ENCODE measurements at places on chromosomes 1 and 21.
A peak's percentile ranks its signal among the peaks of the same experiment; 100 is the strongest.

DNA sequence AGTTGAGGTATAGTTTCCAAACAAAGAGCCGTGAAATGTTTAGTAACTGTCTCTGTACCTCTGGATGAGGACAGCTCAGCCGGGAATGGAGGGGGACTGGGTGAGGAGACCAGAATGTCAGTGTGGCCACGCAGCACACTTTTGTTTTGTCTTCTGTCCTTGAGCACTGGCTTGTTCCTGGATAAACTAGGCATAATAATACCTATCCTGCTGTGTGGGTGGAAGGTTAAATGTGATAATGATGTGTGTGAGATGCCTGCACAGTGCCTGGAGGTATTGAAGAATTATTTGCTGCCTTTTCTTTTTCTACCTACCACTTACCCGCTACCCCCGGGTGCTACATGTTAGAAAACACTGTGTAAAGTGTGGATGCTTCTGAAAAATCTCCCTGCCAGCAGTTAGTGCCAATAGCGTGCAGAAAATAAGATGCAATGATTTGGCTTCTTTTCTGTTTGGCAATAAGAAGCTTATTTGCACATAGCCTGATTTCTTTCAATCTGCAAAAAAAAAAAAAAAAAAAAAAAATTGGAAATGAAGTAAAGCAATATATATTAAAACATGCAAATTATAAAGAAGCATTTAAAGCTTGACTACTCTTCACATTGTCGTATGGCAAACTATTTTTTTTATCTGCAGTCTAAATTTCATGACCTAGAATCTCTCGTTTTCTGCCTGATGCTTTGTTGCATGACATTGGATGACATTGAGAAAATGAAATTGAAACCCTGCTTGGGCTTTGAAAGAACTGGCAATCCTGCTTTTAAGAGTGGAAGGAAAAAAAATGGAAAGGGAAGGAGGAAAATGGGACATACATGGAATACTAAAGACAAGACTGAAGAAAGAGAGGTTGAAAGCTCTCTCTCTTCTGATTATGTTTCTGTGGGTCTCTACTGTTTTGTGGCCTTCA, 89.5 kb downstream of the DISC1 start:
- no peak for DNase-seq

DNA sequence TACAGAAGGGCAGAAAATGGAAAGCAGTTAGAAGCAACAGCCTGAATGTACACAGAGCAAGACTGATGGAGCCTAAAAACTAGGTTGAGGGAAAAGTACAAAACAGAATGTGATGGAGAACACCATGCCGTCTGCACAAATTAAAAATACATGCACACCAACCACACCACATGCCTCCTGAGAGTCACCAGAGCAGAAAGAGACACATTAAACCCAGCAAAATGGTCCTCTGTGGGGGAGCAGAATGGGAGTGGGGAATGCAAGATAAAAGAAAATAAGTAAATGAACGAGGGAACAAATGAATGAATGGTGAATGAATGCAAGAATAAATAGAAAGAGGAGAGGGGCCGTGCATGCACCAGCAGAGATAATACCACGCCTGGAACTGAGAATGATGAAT, 24.1 kb downstream of the PADI2 start:
- DNase-seq, result no peak

DNA sequence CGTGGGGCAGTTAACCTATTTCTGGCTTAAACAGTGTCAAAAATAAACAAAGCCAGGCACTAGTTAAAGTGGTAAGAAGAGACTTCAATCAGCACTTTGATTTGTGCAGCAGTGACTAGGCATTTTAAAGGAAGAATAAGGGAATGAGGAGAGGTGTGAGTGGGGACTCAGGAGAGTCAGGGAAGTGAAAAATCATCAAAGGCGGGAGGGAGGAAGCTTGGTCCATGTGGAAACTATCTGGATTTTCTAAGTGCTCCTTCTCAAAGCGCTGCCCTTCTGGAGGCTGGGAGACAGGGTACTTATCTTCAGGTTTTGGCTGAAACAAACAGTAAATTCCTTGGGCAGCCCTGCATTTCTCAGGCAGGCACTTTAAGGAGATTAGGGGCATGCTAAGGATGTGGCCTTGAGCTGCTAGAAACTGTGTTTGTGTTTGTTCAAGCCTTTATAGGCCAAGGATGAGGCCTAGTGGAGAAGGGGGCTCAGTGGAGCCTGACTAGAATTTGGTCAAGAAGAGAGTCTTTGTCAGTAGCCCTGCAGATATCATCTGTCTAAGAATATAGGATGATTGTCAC, 486.5 kb downstream of the SIPA1L2 start:
- DNase-seq, result peak; percentile 44

GRCh38 chr1:43387976-43388599, 1.5 kb downstream of the MED8 start:
- no peak for DNase-seq

- DNase-seq, result no peak
These were observed 776 bp upstream of the TNFRSF9 start for GRCh38 chr1:7941437-7941793.

DNA sequence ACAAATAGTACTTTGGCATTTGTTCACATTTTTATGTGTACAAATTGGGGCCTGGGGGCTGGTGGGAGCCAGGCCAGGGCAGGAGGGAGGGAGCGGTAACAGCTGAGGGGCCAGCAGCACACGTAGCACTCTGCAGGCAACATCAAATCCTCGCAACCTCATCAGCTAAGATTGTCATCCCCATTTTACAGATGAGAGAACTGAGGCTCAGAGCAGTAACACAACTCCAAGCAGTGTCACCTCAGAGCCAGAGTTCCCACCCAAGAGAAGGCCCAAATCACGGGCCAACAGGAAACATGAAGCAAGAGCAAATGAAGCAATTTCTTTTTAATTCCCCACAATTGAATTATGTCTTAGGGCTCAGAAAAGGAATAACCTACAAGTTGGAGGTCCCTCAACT, 14.1 kb downstream of the IFFO2 start:
- DNase-seq, result no peak

DNA sequence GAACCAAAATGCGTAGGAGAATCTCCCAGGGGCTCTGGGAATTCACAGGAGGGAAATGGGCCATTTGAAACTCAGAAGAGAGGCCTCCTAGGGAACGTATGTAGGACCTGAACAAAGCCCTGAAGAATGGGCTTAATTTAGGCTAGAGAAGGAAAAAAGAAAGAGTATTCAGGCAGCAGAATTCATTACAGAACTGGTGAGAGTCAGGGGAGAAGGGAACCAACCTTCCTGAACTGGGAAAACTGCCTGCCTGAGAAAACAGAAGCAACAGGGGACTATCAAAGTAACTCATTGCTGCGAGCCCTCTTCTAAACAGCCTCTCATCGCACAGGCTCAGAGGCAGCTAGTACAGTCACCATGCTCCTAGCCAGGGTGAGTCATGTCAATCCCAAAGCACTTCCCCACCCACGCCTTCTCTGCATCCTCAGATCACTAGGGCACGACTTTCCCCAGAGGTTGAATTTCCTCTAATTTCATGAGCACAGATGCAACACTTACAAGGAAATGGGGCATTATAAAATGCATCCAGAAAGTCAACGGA, 98.1 kb downstream of the ADSS2 start:
- DNase-seq, result peak; percentile 73

DNA sequence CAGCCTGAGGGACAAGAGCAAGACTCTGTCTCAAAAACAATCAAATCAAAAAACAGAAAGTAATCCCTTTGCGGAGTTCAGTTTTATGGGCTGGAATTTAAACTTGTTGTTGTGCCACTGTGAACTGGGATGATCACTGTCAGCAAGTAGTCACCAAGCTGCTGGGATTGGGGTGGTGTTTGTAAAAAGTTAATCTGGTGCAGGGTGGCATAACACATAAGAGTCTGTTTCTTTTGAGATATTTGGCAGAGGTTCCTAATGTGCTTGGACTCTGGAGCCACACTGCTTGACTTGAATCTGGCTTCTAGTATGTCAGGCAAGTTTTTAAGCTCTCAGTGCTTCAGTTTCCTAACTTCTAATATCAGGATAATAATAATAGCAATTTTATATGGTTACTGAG, 6.6 kb downstream of the CLIC4 start:
- no peak for DNase-seq

- DNase-seq, result no peak
These were observed 10.3 kb downstream of the TMEM9 start for GRCh38 chr1:201143726-201144635.

DNA sequence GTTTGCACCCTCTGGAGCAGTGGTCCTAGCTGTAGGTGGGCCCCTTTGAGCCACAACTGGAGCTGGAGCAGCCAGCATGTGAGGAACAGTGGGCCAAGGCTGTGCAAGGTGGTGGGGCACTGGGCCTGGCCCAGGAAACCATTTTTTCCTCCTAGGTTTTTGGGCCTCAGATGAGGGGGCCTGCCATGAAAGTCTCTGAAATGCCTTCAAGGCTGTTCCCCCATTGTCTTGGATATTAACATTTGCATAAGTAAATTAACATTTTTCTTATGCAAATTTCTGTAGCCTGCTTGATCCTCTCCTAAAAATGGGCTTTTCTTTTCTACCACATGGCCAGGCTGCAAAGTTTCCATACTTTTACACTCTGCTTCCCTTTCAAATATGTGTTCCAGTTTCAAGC, 212.0 kb downstream of the NTNG1 start:
- no peak for DNase-seq

DNA sequence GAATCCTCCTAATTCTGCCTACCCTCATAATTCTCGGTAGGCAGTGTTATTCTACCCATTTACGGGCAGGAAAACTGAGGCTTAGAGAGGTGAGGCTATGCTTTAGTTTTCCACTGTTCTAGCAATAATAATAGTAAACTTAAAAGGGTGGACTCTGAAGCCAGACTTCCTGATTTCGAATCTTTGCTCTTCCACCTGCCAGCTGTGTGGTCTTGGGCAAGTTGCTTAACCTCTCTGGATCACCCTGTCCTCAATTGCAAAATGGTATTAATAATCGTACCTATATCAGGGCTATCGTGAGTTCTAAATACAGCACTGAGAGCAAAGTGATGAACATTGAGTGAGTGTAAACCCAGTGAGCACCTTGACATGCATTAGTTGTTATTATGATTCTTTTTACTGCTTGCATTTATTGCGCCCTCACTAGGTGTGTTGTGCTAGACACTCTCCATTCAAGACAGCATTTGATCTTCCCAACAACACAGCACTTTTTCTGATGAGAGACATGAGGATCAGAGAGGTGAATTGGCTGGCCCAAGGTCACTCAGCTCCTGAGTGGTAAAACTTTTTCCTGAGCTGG, 102.3 kb upstream of the CSF3R start:
- DNase-seq, result no peak

DNA sequence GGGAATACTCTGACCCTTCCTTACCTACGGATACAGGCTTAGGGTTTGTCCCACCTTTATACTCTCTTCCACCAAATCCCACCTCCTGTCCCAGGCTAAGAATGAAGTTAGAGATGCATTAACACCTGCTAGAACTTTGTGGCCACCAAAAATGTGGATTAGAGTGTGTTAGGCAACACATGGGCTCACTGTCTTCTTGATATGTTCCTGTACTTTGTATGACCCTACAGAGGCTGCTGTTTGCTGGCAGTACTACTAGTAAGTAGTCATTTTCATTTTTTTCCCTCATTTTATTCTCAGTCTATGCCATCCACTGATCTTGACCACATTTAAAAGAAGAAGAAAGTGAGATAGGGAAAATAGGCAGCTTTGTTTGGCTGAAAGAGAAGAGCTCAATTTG, 21.0 kb upstream of the TMEM39B start:
- no peak for DNase-seq

DNA sequence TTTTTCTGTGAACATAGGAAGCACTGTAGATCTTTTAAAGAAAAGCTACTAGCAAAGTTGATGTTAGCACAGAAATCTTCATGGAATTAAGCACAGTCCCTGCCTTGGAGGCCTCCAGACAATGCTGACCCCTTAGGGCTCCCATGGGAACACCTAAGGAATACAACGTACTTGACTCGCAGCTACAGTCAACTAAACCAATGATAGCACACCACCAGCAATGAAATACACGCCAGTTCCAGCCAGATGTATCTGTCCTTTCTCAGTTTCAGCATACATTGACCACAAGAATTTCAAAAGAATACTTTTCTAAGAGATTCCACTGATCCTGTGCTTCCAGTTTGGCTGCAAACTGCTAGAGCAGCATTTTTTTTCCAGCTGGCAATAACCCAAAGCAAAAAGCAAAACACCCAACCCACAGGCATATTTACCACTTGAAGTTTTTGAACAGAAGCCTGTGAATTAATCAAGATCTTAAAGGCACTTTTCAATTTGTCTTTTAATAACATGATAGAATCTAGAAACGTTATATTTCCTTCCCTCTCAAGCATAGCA, 42.8 kb upstream of the KRTAP11-1 start:
- no peak for DNase-seq

- DNase-seq, result no peak
These were observed 40.8 kb downstream of the OLFML2B start for GRCh38 chr1:161982917-161983316.

DNA sequence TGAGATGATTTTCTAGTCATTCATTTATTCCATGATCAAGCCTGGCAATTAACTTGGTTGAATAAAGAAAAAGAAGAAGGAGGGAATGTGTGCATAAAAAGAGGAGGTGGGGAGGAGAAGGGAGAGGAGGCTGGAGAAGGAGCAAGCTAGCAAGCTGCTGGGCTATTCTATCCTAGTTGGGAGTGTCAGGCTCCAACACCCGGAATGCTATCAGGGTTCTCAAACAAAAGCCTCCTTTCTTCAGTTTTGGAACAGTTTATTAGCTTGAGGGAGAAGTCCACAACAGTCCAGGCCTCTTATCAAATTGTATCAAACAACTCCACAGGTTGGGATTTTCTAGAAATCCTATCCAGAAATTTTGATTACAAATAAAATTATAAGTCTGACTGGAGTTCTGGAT, 80.0 kb downstream of the BCAR3 start:
- DNase-seq, result no peak

- DNase-seq, result peak; percentile 52
These were observed 9.5 kb upstream of the C1orf167 start for GRCh38 chr1:11752359-11753088.

All from neural progenitor cell (in vitro differentiated cells).